ENCODE measurements at places on chromosomes 1 and 21. TPM values are rescaled to one million over a fixed set of nuclear protein-coding genes. Genes with fewer than 3 reads are reported as not detected.

KIF2C gene
- total RNA-seq = 140 TPM

ARTN gene
- 1.2 TPM for total RNA-seq

KIRREL1 gene
- not detected for total RNA-seq

GBP6 gene
- not detected for total RNA-seq

SMIM12 gene
- total RNA-seq = 41.2 TPM

TNFRSF9 gene
- not detected for total RNA-seq

GBP1 gene
- total RNA-seq = not detected

PRELP gene
- not detected for total RNA-seq

CYYR1 gene
- total RNA-seq = not detected

DNA sequence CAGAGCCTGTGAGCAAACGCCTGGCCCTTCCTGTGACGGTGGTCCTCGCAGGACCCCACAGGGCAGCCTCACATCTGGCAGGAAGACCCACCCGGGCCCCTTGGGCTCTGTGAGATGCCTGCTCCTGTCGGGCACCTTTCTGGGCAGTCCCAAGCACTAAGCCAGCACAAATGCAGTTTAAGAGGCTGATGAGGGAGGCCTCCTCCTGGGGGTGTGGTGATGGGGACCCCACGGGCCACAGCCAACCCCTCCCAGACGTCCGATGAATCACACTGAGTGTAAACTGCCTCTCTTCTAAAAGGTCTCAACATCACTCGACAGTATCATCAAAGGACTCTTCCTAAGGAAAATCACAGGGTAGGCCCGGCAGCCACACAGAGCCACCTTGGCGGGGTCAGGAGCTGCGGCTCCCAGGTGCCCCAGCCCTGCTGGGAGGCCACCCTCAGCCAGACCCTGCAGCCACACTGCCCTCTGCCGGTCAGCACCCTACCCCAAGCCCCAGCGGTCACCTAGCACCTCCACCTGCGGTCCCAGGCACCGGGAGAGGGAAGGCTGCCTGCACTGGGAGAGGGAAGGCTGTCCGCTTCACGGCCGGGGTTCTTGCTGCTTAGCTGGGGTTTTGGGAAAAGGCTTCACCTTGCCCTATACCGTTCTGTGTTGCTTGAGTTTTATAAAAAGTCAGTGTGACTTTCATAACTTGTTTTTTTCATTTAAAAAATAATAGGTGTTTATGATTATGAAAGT is 3.9 kb upstream of the PRKCZ start:
- DNase-seq = peak; percentile 63

- no peak for DNase-seq
These were observed 48.6 kb upstream of the GPR52 start for GRCh38 chr1:174399211-174399610.

- DNase-seq = no peak
These were observed 112.9 kb downstream of the LRRC40 start for GRCh38 chr1:70092526-70092925.

DNA sequence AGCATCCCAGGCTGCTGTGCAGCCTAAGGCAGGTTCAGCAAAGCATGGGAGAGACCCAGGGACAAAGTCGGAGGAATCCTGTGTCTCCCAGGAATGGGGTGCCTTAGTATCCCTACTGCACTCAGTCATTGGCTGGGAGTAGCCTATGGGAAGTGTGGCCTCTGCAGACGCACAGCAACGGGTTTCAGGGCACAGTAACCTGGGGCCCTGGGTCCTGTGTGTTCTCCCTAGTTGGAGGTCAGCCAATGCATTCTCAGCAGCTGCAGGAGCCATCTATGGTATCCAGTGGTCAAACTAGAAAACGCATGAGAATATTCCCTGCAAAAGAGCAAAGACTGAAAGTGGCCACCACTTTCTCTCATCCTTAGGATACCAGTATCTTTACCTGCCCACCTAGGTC is 13.7 kb upstream of the C1orf21 start:
- DNase-seq = no peak

DNA sequence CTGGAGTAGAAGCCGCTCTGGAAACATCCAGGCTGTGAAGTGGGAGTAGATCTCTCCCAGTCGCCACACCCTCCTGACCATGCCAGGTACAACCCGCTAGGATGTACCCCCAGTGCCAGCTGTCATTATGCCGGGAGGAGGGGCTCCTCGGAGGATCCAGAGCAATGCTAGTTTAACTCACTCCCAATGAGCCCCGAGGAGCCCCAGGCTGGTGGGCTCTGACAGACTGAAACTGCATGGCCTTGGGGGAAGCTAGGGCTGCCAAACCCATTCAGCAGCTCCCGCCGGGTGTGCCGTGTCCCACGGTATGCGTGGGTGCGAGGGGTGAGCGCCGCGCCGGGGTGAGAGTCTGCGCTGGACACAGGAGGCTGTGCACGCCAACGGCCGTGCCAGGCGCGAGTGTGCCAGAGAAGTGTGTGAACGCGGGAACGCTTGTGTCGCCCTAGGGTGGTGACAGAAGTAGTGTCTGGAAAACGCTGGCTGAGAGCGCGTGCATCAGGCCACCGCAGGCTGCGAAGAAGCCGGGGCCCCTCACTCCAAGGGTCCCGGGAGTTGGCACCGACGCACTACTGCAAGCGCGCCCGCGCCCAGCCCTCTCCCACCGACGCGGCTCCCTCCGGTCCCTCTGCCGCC is 177.1 kb upstream of the EDN2 start:
- no peak for DNase-seq

- peak; percentile 48 for DNase-seq
These were observed 169.8 kb upstream of the CXADR start for GRCh38 chr21:17343055-17343454.

DNA sequence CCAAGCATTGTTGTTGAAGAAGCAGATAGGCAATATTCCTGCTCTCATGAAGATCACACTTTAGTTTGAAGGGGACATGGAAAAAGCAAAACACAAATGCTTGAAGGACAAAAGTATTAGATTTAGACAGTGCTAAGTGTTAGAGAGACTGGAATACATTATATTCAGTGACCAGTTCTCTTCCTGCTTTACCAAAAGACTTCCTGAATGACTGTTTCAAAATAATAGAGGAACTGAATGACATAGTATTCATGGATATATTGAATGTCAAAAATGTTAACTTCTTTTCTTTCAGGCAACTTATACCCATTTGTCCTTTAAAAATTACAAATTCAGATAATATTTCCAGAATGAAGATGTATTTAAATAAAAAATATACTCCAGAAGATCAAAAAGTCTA is 178.0 kb upstream of the IVNS1ABP start:
- no peak for DNase-seq

- DNase-seq = no peak
These were observed 55.0 kb downstream of the ADARB1 start for GRCh38 chr21:45129189-45129923.
